ENCODE measurements at places on chromosomes 3 and 15.
A peak's percentile ranks its signal among the peaks of the same experiment; 100 is the strongest.

- DNase-seq = peak; percentile 89
Observed at GRCh38 chr3:112973325-112974177, 1.4 kb downstream of the CD200R1 start.

- DNase-seq = no peak
Observed at GRCh38 chr3:184712248-184713039, 580 bp upstream of the MAGEF1 start.

- DNase-seq = no peak
Observed at GRCh38 chr15:69156736-69157381, 3.6 kb upstream of the GLCE start.

- no peak for DNase-seq
Observed at GRCh38 chr3:20837676-20838302, 651.8 kb upstream of the SGO1 start.

DNA sequence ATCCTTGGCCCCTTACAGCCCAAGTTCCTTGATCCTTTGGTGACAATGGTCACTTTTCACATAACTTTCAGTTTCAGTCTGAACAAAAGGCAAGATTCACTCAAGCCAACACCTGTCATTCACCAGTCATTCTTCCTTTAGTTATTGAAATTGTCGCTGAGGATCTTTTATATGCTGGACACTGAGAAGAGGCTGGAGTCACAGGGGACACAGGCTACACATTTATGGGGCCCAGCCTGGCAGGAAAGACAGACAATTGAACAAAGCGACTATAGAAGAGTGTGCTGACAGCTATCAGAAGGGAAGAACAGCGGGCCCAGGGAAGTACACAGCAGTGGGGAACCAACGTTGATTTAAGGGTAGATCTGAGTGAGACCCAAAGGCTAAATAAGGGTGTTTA is 69.8 kb upstream of the PROK2 start:
- no peak for DNase-seq

- no peak for DNase-seq
Observed at GRCh38 chr3:27606537-27606936, 115.6 kb downstream of the EOMES start.

- no peak for DNase-seq
Observed at GRCh38 chr3:190519886-190520285, 6.0 kb downstream of the IL1RAP start.

DNA sequence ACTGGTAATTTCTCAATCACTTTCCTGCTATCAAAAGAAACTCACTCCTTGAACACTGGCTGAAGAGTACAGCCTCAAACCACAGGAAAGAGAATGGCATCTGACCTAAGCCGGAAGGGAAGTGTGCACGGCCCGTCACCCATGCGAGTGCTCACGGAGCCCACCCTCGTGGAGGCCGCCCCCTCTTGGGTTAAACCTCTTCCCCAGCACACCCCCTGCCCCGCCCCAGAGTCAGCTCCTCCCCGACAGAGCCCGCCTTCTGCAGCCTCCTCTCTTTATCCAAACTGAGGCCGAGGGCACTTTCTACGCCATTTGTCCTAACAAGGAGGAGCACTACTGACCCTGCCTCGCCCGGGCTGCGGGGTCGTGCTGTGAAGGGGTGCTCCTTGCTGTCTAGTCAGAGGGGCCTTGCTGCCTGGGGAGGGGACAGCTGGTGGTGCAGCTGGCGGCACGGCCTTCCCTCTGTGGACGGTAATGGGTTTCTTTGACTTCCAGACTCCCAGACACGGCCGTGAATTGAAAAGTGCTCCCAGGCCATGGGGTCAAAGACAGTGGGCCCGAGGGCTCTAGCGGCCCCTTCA is 137.7 kb downstream of the NSMCE3 start:
- no peak for DNase-seq
